Muscle of back (tissue), 13 donors: ENCODE measurements at places on chromosomes 5 and 9. TPM values are rescaled to one million over a fixed set of nuclear protein-coding genes. Genes with fewer than 3 reads are reported as not detected.

GRCh38 chr5:5756762-5757161, 334.3 kb downstream of the ICE1 start:
- no peak for DNase-seq

- no peak for DNase-seq
Observed at GRCh38 chr9:134210511-134210907, 46.1 kb upstream of the RNU6ATAC start.

The QRFP gene
- polyA plus RNA-seq: 0.24 TPM

GRCh38 chr9:134858051-134858841, 22.4 kb upstream of the FCN2 start:
- no peak for DNase-seq

- no peak for DNase-seq
Observed at GRCh38 chr9:82273121-82273520, 284.5 kb downstream of the SPATA31D1 start.

GRCh38 chr9:100058699-100059579, 39.9 kb downstream of the ERP44 start:
- no peak for DNase-seq

The ARHGEF39 gene
- polyA plus RNA-seq: 5.5 TPM

GRCh38 chr9:6098431-6098830, 83.0 kb upstream of the RANBP6 start:
- no peak for DNase-seq

DNA sequence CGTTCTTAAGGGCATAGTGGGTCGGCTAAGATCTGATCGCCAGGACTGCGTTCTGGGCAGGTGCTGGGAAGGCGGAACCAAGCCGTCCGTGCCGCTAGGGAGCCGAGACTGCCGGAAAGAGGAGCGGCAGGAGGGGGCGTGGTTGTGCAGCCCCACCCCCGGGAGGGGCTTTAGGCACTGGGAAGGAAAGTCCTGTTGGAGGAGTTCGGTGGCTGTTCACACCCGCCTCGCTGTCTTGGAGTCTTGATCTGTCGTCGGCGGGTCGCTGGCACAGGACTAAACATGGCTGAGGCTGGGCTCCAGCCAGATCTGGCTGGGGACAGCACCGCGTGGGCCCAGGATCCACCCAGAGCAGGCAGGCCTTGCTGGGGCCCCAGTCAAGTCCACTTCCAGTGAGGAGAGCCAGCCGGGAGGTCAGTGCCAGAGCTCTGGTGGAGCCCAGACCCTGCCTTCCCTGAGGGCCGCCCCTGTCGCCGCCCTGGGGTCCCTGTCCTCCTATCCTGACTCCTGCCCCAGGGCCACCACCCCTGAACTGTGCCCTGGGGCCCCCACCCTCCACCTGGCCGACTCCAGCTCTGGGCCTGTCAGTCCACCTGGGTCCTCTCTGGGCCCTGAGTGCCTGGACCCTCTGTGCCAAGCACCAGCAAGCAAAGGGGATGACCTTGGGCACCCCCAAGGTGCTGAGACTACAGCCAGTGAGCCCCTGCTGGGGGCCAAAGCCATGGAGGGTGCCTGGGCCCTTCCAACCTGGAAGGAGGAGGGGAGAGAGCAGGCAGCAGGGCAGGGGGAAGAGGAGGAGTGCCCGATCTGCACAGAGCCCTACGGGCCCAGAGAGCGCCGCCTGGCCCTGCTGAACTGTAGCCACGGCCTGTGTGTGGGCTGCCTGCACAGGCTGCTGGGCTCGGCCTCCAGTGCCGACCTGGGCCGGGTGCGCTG, 4.5 kb downstream of the RNF208 start:
- DNase-seq: no peak

DNA sequence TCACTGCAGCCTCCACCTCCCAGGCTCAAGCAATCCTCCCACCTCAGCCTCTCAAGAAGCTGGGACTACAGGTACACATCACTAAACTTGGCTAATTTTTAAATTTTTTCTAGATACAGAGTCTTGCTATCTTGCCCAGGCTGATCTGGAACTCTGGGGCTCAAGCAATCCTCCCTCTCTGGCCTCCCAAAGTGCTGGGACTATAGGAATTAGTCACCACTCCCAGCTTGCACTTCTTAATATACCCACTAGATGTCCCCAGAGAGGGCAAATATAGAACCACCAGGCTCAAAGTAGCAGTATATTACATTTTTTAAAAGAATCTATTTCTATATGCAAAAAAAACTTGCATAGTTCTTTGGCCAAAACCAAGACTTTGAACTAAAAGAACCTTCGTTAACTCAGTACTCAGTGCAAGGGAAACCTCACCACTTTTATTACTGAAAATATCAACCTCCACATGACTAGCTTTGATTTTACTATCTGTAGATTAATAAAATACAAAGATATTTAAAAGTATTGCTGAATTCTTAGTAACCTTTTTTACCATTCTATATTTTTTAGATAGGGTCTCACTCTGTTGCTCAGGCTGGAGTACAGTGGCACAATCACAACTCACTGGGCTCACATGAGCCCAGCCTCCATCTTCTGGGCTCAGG, 25.8 kb upstream of the HSD17B3 start:
- peak; percentile 44 for DNase-seq

DNA sequence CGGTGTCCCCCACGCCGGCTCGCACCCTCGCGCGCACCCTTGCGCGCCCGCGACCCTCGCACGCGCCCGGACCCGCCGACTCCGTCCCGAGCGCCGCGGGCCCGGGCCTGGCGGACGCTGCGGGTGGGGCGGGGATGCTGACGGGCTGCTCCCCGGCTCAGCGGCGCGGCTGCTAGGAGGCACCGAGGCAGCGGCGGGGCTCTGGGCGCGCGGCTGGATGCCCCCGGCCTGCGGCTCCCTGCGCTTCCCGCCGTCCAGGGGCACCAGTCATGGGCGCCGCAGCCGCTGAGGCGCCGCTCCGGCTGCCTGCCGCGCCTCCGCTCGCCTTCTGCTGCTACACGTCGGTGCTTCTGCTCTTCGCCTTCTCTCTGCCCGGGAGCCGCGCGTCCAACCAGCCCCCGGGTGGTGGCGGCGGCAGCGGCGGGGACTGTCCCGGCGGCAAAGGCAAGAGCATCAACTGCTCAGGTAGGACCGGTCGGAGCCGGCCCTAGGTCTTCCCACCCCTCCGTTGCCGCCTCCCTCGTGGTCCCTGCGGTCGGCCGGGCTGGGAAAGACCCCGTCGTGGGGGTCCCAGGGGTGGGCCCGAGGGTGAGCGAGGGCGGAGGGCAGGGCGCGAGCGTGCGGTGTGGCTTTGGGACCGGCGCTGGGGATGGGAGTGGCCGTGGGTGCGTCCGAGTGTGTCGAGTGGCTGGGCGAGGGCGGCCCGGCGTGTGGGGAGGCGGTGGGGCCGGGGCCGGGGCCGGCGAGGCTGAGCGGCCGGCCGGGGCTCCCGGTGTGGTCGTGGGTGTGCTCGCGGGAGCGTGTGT, 530 bp downstream of the TMEFF1 start:
- peak; percentile 21 for DNase-seq

The IL3 gene
- not detected for polyA plus RNA-seq

The TAS2R1 gene
- 0.30 TPM for polyA plus RNA-seq

The DOK3 gene
- 5.9 TPM for polyA plus RNA-seq

DNA sequence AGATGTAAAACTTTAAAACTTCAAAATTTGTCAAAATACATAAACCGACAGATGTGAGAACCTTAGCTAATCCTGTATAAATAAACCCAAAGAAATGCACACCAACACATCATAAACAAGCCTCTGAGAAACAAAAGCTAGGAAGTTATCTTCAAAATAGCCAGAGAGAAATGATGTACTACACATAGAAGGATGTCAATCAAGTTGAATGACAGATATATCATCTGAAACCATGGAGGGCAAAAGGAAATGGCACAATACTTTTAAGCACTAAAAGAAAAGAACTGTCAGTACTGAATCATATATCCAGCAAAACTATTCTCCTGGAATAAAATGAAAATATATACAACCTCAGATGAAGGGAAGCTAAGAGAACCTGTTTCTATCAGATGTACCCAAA, 595.1 kb upstream of the PTGER4 start:
- DNase-seq: no peak

DNA sequence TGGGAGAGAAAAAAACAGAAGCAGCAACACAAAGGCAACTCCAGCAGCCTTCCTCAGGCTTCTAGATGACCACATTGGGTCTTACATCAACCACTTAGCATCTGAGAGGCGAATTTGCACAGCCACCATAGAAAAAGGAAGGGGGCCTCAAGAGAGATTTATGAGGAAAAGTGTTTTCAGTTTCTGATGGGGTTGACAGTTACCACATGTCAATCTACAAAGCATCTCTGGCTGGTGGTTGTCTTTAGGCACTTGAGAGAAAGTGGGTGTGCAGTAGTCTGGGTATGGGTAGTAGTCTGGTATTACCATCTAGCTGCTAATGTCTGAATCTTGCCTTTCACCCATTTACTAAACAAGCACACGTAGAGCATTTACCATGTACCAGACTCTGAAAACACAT, 137.5 kb downstream of the BAAT start:
- no peak for DNase-seq

The INPP5E gene
- polyA plus RNA-seq: 10.7 TPM

- DNase-seq: no peak
Observed at GRCh38 chr9:21527579-21527978, 45.5 kb upstream of the IFNE start.

GRCh38 chr5:3353561-3353960, 242.1 kb upstream of the IRX1 start:
- DNase-seq: no peak

DNA sequence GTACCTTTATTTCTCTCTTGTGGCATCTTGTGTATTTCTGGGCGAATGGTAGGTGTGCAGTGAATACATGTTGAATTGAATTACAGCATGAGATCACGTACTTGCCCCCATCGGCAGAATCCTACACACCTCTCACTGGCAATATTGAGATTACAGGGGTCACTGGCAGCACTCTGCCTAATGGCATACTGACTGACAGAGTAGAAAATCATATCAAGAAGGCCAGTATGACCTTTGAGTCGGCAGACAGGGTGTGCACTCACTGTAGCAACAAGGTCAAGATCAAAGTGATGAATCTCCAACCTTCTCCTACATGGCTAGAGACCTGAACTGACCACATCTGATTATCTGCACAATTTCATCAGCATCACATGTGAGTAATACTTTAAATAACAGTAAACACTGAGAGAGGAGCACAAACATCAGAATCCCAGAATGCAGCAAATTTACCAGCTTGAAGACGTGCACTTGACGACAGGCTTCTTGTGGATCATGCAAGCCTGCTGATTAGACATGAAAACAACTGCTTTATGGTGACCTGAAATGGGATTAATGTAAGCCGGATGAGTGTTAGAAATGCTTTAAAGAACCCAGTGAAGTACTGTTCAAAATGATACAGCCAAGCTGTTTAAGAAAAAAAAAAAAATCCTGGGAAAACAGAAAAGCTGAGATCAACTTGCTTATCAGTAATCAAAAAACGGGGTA, 267.1 kb upstream of the EFNA5 start:
- DNase-seq: no peak

GRCh38 chr9:86072394-86072877, 26.9 kb downstream of the GOLM1 start:
- no peak for DNase-seq

The LRRC26 gene
- not detected for polyA plus RNA-seq

The PTCH1 gene
- 7.3 TPM for polyA plus RNA-seq

GRCh38 chr9:116504893-116505480, 182.1 kb upstream of the TRIM32 start:
- DNase-seq: no peak
